ENCODE measurements at places on chromosomes 5 and 9. TPM values are rescaled to one million over a fixed set of nuclear protein-coding genes. Genes with fewer than 3 reads are reported as not detected.
A peak's percentile ranks its signal among the peaks of the same experiment; 100 is the strongest.

NRG2 gene
- total RNA-seq: 6.4 TPM

PCDHGA1 gene
- 1.2 TPM for total RNA-seq

MOB3B gene
- total RNA-seq: 12.1 TPM

TAF11L10 gene
- total RNA-seq: not detected

ISOC1 gene
- 19.6 TPM for total RNA-seq

SH3TC2 gene
- 0.66 TPM for total RNA-seq

CXCL14 gene
- total RNA-seq: 15.5 TPM

GADD45G gene
- total RNA-seq: 37.8 TPM

DNA sequence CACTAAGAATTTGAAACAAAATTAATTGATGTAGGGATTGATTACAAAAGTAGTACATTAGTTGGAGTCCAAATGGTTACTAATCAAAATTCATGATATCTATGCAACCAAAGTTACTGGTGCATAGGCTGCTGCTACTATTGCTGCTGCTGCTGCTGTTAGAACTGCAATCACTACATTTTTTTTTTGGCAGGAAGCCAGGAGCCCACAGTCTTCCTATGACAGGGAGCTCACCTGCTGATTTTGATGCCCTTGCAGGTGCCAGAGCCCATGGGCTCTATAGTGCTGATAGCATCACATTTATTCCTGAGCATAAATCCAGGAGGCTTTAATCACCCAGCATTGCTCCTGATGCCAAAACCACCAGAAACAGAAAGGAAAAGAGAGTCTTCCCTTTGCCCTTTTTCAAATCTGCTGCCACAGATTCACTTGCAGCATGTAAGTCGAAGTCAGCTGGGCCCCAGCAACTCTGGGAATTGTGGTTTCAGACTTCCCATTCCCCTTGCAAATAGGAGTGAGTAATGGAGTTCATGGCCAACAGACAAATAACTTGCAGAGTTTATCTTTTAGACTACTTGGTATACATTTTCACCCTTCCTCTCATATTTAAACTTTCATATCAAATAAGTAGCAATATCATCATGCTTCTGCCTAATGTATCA is 17.6 kb downstream of the SLCO6A1 start:
- no peak overlapping the region for H3K27ac ChIP-seq
- H3K36me3 ChIP-seq: no peaks in the 10 kb centered on the region
- no peak overlapping the region for H3K4me3 ChIP-seq
- no peak for DNase-seq
- H3K27me3 ChIP-seq: no peaks in the 10 kb centered on the region

DNA sequence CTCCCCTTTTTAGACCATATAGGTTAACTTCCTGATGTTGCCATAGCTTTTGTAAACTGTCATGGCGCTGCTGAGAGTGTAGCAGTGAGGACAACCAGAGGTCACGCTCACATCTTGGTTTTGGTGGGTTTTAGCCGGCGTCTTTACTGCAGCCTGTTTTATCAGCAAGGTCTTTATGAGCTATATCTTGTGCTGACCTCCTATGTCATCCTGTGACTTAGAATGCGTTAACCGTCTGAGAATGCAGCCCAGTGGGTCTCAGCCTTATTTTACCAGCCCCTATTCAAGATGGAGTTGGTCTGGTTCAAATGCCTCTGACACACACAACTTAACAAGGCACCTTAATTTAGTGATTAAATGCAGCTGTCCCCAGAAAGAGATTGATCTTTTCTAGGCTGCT is 23.9 kb upstream of the KDM4C start:
- no peak overlapping the region for H3K4me3 ChIP-seq
- H3K36me3 ChIP-seq: no peaks in the 10 kb centered on the region
- no peak overlapping the region for H3K27ac ChIP-seq
- no peak for DNase-seq

DNA sequence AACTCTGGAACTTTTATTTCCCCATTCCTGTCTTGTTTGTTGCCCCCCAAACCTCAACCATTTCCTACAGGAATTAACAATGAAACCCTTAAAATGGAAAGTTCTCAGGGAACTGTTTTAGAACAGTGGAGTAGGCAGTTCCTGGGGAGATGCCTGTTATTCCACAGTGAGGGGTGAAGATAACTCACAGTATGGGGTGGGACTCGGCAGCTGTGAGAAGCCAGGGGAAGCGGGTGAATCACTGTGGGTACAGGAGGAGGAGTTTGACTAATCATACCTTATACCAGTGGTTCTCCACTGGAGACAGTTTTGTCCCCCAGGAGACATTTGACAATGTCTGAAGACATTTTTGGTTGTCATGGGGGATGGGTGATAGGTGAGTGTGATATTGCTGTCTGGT is 36.9 kb upstream of the GLRA1 start:
- H3K27me3 ChIP-seq: no peaks in the 10 kb centered on the region
- no peak overlapping the region for H3K27ac ChIP-seq
- no peak overlapping the region for H3K4me3 ChIP-seq
- H3K4me1 ChIP-seq: no peaks in the 10 kb centered on the region

DNA sequence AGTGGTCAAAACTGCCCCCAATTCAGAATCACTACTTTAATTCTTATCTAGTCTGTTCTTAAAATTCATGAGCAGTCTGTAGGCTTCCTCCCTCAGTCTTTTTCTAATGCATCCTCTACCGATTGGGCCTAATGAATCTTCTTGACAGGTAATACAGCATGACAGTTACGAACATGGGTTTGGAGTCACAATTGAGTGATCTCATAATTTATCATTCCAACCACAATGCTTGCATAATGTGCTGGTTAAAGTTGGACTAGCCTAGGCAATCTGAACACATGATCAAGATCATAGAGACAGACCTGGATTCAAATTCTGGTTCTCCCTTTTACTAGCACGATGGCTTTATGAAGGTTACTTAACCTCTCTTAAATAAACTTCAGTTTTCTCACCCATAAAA is 33.1 kb upstream of the SETD9 start:
- H3K27me3 ChIP-seq: no peaks in the 10 kb centered on the region
- H3K4me3 ChIP-seq: no peak overlapping the region
- peaks cover 9% of the 10 kb centered on the region for H3K36me3 ChIP-seq
- no peak for DNase-seq

GRCh38 chr9:84212246-84212645 is 128.3 kb downstream of the SLC28A3 start:
- no peaks in the 10 kb centered on the region for H3K27me3 ChIP-seq
- no peaks in the 10 kb centered on the region for H3K4me1 ChIP-seq
- H3K36me3 ChIP-seq: no peaks in the 10 kb centered on the region
- no peak overlapping the region for H3K27ac ChIP-seq
- no peak for DNase-seq
- H3K4me3 ChIP-seq: no peak overlapping the region

DNA sequence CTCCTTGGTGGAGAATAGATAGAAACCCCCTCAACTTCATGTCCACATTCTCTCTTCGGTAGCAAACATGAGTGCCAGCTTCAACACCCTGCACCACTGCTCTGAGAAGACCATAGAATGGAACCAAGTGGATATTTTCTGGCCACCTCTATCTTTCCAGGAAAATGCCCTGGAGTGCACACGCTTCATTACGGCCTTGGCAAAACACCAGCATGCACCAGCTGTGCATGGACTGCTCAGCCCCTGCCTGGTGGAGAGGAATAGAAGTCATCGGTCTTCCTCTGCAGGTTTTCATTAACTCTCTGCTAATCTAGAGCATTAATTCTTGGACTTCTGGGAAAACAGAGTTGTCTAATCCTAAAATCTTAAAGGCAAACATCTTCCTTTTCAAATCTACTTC is 211.6 kb upstream of the TMEM161B start:
- no peak overlapping the region for H3K27ac ChIP-seq
- H3K4me3 ChIP-seq: no peak overlapping the region
- no peak for DNase-seq

GRCh38 chr5:31335456-31335855 is 142.0 kb downstream of the CDH6 start:
- H3K27me3 ChIP-seq: no peaks in the 10 kb centered on the region
- H3K4me3 ChIP-seq: no peak overlapping the region
- no peaks in the 10 kb centered on the region for H3K4me1 ChIP-seq
- H3K27ac ChIP-seq: no peak overlapping the region

- no peaks in the 10 kb centered on the region for H3K36me3 ChIP-seq
- no peak overlapping the region for H3K4me3 ChIP-seq
- H3K27me3 ChIP-seq: no peaks in the 10 kb centered on the region
- DNase-seq: no peak
- no peaks in the 10 kb centered on the region for H3K4me1 ChIP-seq
These were observed 216.2 kb downstream of the ENC1 start for GRCh38 chr5:74424162-74424868.

DNA sequence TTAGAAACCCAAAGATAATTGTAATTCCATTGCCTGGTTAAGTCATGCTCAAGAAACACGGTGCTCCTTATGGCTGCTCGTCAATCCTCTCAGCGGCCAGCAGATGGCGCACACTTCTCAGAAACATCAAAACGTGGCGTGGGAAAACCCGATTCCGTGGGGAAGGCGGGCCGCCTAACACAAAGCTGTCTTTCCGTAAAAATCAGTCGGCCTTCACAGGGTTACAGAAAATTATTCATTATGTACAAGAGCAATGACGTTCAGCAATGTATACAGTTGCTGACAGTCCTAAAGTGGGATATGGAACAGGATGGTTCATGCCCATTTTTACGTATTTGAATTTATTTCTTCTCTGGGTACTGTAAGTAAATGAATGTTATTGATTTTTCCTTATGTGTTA is 83.5 kb downstream of the PDE4D start:
- peaks cover 4% of the 10 kb centered on the region for H3K4me1 ChIP-seq
- H3K27me3 ChIP-seq: no peaks in the 10 kb centered on the region
- DNase-seq: peak; percentile 85
- no peak overlapping the region for H3K27ac ChIP-seq

GRCh38 chr9:35051069-35051967 is 21.1 kb downstream of the VCP start:
- H3K27ac ChIP-seq: peak overlapping the region; percentile 64
- no peaks in the 10 kb centered on the region for H3K4me1 ChIP-seq
- H3K4me3 ChIP-seq: no peak overlapping the region
- no peak for DNase-seq
- H3K36me3 ChIP-seq: peaks cover under 1% of the 10 kb centered on the region

DNA sequence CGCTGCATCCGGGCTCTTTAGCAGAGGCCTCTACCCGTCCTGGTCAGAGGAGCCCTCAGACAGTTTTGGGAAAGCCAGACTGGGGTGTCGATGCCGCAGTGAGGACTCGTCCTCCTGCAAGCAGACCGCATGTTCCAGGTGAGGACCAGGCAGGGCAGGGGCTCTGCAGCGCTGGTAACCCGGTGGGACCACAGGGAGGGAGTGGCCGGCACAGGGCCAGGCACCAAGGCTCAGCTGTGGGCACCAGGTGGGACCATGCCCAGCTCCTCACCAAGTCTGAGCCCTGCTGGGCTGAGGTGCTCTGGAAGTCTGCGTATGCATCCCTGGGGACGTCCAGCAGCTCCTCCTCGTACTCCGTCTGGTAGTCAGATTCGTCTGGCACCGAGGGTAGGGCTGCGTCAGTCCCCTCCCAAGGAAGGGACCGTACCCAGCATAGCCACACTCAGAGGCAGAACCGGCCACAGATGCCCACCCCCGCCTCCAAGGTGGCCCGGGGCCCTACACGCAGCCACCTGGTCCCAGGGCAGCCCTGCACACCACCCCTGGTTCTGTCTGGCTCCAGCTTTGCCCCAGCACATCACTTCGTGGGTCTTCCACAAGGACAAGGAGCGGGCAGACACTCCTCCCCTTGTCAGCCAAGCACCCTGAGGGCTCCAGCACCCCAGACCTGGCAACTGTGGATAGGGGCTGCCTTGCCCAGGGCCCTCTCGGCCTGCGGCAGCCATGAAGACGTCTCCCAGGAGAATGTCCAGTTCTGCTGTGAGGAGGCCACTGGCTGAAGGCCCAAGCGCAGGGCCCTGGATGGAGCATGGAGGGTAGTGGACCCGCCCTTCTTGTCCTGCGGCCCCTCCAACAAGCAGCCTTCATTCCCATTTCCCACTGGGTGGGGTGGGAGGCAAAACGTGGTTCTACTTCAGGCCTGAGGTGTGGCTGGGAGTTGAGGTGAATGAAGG is 1.5 kb upstream of the NSMF start:
- H3K27ac ChIP-seq: no peak overlapping the region
- no peaks in the 10 kb centered on the region for H3K27me3 ChIP-seq
- H3K4me3 ChIP-seq: no peak overlapping the region

- no peaks in the 10 kb centered on the region for H3K36me3 ChIP-seq
- no peaks in the 10 kb centered on the region for H3K27me3 ChIP-seq
- H3K27ac ChIP-seq: no peak overlapping the region
- no peaks in the 10 kb centered on the region for H3K4me1 ChIP-seq
- DNase-seq: no peak
These were observed 26.9 kb downstream of the GOLPH3 start for GRCh38 chr5:32147236-32147635.

DNA sequence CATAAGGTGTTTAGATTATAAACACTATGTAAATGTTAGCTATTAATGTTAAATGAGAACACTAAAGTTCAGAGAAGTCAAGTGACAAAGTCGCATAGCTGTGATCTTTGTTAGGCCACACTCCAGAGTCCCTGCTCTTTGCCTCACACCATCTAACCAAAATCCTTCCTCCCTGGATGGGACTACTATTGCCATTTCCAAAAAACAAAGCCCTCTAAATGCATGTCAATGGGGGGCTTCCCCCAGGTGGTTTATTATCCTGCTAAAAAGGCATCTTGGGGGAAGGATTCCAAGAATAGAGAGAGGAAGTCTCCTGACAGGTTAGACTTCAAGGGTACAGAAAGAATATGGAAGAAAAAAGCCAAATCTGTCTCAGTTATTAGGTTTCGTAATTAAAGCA is 10.4 kb downstream of the NR6A1 start:
- no peak for DNase-seq
- H3K27ac ChIP-seq: no peak overlapping the region
- no peaks in the 10 kb centered on the region for H3K36me3 ChIP-seq
- peaks cover 13% of the 10 kb centered on the region for H3K27me3 ChIP-seq
- no peak overlapping the region for H3K4me3 ChIP-seq

- H3K27ac ChIP-seq: no peak overlapping the region
- DNase-seq: no peak
- no peak overlapping the region for H3K4me3 ChIP-seq
- peaks cover 16% of the 10 kb centered on the region for H3K36me3 ChIP-seq
These were observed 32.0 kb upstream of the LRRC19 start for GRCh38 chr9:27037499-27037898.

DNA sequence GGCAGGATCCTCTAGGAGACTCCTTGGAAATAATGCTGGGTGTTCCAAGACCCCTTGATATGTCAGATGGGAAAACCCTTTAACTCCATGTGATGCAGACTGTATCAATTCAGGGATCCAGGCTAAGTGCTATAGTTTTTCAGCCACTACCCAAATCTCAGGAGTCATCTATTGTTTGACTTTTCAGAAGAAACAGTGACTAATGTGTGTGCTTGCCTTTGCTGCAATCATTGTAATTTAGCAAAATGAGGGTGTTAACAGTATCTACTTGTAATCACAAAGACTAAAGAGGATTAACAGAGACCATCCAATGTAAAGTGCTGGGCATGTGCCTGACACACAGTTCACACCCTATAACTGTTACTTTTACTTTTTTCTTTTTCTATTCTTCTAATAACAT is 309.6 kb upstream of the RFX3 start:
- no peak overlapping the region for H3K27ac ChIP-seq
- no peaks in the 10 kb centered on the region for H3K4me1 ChIP-seq
- H3K36me3 ChIP-seq: no peaks in the 10 kb centered on the region
- no peak for DNase-seq
- H3K4me3 ChIP-seq: no peak overlapping the region

- H3K36me3 ChIP-seq: no peaks in the 10 kb centered on the region
- H3K27me3 ChIP-seq: no peaks in the 10 kb centered on the region
These were observed 18.7 kb downstream of the RASGRF2 start for GRCh38 chr5:80978772-80979317.

GRCh38 chr9:130120299-130120587 is 52.0 kb upstream of the NCS1 start:
- H3K27ac ChIP-seq: peak overlapping the region; percentile 88
- no peak overlapping the region for H3K4me3 ChIP-seq
- no peaks in the 10 kb centered on the region for H3K27me3 ChIP-seq
- peaks cover 34% of the 10 kb centered on the region for H3K4me1 ChIP-seq
- DNase-seq: no peak

Measured in sigmoid colon (tissue), 7 donors.